Daoy (cell line): ENCODE measurements at places on chromosomes 16 and 17. TPM values are rescaled to one million over a fixed set of nuclear protein-coding genes. Genes with fewer than 3 reads are reported as not detected.
A peak's percentile ranks its signal among the peaks of the same experiment; 100 is the strongest.

DNA sequence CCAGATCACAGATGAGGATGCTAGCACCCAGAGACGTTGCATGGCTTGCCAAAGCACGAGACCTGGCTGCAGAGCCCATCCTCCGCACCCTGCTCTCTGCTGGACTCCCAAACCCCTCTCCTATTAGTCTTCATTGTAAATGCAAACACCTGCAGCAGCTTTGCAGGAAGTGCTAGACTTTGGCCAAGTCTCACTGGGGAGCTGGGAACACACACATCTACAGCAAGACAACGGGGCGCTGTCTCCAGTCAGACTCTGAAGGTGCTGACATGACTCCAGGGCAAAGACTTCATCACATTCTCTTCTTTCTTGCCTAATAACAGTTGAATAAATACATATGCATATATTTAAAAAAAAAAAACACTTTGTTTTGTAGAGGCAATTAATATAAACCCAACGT lies 43.8 kb downstream of the CYTH1 start:
- no peak for DNase-seq

Gene CDRT15L2
- total RNA-seq = not detected in 2 replicates

Gene GP1BA
- 0.23 TPM in 1 of 2 replicates, not detected in the other for total RNA-seq

Gene HOXB9
- 4.7 and 10.6 TPM in 2 replicates for total RNA-seq

Gene ZPBP2
- total RNA-seq = not detected in 2 replicates

Gene MEFV
- 0.21 and 0.34 TPM in 2 replicates for total RNA-seq

DNA sequence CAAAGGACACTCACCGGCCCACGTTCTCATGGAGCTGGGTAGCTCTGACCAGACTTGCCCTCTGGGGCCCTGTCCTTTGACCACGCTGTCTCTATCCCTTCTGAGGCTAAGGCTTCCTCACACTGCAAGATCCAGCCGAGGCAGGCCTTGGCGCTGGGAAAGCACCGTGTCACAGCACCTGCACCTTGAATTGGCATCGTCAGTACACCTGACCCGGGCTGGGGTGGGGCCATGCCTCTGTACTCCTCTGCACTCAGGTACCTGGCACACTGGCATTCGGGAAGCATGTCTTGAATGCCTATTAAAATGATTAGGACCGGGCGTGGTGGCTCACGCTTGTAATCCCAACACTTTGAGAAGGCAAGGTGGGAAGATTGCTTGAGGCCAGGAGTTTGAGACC lies 6.0 kb downstream of the TBC1D24 start:
- no peak for DNase-seq

DNA sequence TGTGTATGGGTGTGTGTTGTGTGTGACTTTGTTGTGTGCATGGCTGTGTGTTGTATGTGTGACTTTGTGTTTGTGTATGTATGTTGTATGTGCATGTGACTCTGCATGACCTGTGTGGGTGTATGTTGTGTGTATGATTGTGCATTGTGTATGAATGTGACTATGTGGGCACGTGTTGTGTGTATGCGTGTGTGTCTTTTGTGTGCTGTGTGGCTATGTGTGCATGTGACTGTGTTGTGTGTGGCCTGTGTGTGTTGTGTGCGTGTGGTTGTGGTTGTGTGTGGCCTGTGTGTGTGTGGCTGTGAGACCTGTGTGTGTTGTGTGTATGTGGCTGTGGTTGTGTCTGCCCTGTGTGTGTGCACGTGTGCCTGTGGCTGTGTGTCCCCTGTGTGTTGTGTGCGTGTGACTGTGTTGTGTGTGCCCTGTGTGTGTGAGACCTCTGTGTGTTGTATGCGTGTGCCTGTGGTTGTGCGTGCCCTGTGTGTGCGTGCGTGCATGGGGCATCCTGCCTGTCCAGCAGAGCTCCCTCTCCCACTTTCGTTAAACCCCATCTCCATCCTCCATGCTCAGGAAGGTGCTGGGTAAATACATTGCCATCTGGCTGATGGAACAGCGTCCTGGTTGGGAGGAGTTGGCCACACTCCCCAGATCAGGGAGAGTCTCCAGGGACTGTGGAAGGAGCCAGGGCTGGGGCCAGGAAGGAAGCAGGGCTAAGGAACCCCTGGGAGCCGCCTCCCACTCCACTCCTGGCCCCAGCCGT lies 90.1 kb upstream of the GSE1 start:
- DNase-seq = peak; percentile 73

Gene SHISA6
- not detected in 2 replicates for total RNA-seq

DNA sequence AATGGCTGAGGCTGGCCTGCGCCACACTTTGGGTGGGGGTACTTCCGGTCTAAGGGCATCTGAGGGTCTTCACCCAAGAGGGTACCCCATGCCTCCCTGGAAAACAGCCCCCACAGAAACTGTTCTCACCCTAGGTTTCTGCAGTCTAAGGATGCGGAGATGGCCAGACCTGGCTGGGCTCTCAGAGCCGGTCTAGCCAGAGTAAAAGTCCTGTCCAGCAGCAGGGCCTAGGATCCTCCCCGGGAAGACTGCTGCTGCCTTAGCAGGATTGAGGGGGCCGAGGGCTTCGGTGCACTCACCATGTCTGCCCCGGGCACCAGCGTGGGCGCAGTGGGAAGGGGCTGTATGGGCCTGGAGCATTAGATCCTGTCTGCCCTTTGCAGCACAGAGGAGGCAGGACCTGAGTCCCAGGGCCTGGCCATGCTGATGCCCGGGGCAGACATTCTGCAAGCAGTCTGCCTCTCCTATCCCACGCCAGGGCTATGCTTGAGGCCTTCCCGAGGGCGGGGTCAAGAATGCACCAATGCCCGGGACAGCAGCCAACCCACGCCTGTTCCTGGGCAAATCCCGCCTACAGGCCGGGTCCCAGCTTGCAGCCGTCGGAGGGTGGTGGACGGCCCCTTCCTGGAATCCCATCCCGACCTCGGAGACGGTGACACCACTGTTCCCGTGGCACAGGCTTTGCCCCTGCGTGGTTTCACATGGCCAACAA lies 54.7 kb downstream of the CBFA2T3 start:
- peak; percentile 64 for DNase-seq

Gene TXNL4B
- 24.2 and 29.4 TPM in 2 replicates for total RNA-seq

DNA sequence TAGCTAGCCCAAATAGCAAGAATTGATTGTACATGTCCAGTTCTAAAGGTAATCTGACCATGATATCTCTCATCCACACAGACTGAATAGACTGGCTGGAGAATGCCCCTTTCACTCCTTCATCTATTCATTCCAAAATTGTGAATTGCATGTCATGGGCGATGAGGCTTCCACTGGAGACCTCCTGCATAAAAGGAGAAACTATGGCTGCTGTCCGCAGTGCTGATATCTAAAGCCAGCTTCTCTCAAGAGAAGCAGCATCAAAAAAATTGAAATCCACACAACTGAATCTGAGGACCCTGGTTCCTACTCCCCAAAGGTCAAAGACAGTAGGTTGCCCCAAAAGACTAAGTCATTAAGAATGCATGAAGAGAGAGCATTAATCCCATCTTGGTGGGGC lies 7.9 kb upstream of the SCNN1G start:
- no peak for DNase-seq

Gene JUP
- total RNA-seq = 32.6 and 36.3 TPM in 2 replicates

DNA sequence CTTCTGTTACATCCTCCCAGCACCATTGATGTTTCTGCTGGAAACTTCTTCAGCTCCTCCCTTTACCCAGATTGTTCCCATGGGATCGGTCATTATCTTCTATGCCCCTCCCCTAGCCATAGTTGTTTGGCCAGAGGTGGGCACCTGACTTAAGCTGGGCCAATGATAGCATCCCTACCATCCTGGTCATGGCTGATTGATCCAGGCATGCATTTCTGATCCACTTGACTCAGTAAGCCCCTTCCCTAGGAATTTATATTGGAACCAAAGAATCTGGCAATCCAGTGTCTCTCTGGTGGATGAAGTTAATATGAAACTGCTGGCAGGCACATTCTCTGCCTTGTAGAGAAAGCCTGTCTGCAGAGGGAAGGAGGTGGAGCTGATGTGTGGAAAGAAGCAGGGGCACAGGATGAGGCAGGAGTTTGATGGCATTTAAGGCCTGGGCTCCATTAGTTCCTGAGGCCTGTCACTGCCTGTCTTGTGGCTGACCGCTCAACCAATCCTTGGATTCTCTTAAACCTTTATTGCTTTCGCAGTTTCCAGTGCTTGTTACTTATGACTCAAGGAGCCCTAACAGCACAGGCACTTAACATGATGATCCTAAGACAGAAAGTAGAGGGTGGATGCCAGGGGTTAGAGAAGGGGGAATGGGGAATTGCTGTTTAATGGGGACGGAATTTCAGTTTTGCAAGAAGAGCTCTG lies 152.4 kb downstream of the ABCC12 start:
- DNase-seq = peak; percentile 19

Gene TMEM106A
- 1.8 and 3.8 TPM in 2 replicates for total RNA-seq

- DNase-seq = peak; percentile 32
Measured at GRCh38 chr17:42618442-42619150, 9.1 kb downstream of the TUBG1 start.

Gene ZNF276
- 7.2 and 10.3 TPM in 2 replicates for total RNA-seq

DNA sequence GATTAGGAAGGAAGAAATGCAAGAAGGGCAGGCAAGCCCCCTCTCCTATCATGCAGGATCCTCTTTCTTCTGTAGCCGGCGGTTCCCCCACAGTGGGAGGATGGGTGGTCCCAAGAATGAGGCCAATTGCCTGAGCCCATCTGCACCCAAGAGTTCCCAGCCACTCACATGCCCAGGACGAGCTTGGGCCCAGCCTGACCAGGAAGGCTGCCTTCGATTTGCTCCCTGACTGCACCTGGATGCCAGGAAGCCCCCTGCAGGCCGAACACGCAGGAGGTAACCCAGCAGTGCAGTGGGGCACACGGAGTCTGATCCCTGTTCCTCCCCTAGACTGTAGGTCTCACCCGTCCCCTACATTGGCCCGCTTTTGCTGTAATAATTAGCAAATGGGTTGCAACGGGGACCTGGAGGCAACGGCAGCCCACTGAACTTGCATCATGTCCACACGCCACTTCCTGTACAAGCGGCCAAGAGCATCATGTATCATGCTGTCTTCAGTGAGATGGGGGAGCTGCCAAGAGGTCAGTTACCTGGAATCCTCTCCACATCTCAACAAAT lies 67.5 kb downstream of the AMFR start:
- DNase-seq = no peak

Gene TNK1
- 2.6 and 4.5 TPM in 2 replicates for total RNA-seq

Gene KRT25
- total RNA-seq = not detected in 2 replicates

DNA sequence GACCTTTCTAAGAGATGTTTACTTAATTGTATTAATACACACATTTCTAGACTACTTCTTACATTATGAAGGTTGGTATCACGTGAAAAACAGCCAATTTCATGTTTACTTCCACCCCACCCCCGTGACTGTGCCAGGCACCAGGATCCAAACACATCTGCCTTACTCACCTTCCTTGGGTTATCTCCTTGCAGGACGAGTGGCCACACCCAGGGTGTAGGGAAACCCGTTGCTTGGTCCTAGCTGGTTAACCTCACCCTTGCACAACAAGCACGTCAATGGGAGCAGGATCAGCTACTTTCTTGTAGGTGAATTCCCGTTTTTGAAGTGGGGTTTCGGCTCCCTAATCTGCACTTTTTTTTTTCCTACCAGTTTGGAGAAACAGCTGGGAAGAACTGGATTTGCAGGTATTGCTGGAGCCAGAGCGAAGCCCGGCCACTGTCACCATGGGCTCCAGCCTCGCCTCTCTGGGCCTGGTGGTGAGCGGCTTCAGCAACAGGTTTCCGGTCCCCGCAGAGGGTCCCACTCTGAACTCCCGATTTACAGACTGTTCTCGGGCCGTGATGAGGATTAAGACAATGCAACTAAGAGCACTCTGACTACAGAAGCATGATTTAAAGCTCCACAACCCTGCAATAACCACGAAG lies 2.1 kb upstream of the UBB start:
- DNase-seq = no peak

Gene CDRT15
- total RNA-seq = not detected in 2 replicates

DNA sequence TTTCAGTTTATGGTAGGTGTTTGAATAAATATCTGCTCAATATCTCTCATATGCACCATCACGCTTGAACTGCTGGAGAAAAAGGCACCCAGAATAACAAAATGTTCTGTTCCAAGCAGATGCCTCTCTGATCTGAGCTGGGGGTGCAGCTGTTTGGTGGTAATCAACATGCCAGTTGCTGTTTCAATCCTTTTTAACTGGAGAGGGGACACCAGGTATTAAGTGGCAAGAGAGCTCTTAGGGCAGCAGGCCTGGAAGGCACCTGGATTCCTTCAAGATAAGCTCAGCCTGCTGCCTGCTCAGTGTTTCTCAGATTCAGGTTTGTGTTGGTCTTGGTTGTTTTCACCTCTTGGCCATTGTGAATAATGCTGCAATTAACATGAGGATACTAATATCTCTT lies 27.2 kb upstream of the VAT1L start:
- no peak for DNase-seq

Gene SAMD14
- 1.7 and 2.6 TPM in 2 replicates for total RNA-seq

Gene PTGES3L
- 0.06 and 0.23 TPM in 2 replicates for total RNA-seq

Gene GPR139
- total RNA-seq = not detected in 2 replicates

GRCh38 chr16:931626-932500 lies 38.9 kb downstream of the LMF1 start:
- no peak for DNase-seq

DNA sequence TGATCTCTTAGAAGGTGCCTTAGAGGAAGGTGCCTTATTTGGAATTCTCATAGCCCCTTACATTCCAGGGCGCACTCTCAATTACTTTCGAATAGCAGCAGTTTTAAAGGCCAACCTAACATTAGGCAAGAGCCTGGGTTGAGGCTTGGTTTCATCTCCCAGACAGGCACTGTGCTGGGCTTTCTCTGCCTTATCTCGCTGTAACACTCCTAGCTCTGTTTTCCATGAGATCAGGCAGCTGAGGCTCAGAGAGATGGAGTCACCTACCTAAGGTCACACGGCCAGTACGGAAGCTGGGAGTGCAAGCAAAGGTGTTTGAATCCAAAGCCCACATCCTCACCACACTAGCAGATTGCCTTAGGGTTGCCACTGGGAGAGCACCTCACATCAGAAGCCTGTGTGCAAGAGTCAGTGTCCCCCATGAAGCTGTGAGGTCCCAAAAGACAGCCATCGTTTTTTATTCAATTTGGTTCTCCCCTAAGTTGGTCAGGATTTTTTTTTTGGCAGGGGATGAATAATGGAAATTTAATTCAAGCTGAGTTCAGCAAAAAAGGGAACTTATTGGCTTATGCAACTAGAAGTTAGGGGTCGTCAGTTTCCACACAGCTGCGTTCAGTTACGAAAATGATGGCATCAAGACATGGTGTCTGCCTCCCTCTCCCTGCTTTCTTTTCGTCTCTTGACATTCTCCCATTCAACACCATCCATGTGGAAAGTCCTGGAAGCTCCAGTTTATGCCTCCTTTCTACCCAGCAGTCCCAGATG lies 206.4 kb downstream of the KATNIP start:
- DNase-seq = no peak

- DNase-seq = peak; percentile 17
Measured at GRCh38 chr16:66188917-66189725, 177.4 kb upstream of the CDH5 start.

GRCh38 chr16:22955461-22956070 lies 141.6 kb downstream of the HS3ST2 start:
- DNase-seq = no peak

Gene SCN4A
- 0.06 TPM in 1 of 2 replicates, not detected in the other for total RNA-seq

Gene KRT9
- total RNA-seq = not detected in 2 replicates
